ENCODE measurements at places on chromosomes 2 and 18.

- DNase-seq: no peak
These were observed 95.9 kb downstream of the NEB start for GRCh38 chr2:151638191-151638933.

- DNase-seq: no peak
These were observed 83.6 kb downstream of the FARSB start for GRCh38 chr2:222572264-222572721.

DNA sequence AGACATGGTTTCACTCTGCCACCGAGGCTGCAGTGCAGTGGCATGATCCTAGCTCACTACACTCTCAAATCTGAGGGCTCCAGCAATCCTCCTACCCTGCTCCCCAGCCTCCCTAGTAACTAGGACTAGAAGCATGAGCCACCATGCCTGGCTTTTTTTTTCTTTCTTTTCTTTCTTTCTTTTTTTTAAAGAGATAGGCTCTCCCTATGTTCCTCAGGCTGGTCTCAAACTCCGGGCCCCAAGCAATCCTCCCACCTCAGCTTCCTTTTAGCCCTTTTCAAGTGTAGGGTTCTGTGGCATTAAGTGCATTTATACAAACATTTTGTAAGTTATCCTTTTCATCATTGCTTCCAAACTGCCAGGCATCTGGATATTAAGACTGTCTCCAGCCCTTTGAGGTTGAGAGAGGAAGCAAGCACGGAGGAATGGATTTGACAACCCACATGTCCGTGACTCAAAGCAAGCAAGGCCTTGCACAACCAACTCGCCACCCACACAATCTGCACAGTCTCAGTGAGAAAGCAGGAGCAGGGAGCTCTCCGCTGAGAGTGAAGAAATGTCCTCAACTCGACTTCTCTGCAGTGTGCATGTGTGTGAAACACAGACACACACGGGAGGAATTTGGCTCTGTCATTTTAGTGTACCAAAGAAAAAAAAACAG lies 65.6 kb downstream of the ATP8B1 start:
- no peak for DNase-seq

GRCh38 chr2:195768431-195768830 lies 111.4 kb downstream of the SLC39A10 start:
- DNase-seq: no peak

DNA sequence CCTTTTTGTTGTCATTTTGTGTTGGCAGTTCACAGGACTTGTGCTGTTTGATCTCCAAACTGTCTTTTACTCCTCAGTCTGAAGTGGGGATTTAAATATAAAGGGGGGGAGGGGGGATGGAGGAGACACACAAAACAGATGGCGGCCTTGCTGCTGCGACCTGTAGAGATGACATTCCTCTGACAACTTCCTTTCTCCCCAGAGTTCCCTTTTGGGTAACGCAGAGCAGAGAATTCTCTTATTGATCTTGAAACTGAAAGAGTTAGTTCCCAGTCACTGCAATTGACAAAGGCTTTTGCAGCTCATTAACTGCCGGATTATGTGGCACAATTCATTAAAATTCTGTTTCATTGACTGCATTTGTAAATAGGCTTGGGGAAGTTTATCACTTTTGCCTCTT lies 279.3 kb downstream of the TSN start:
- no peak for DNase-seq
